ENCODE measurements at places on chromosomes 12 and 14. TPM values are rescaled to one million over a fixed set of nuclear protein-coding genes. Genes with fewer than 3 reads are reported as not detected.

Gene SERPINA10
- total RNA-seq = not detected

Gene HCAR2
- 10.8 TPM for total RNA-seq

GRCh38 chr12:55983232-55983842, 9.5 kb downstream of the RAB5B start:
- no peak for DNase-seq
- H3K36me3 ChIP-seq = no peaks in the 10 kb centered on the region
- no peak overlapping the region for H3K4me3 ChIP-seq
- H3K27me3 ChIP-seq = no peaks in the 10 kb centered on the region
- H3K27ac ChIP-seq = no peak overlapping the region

GRCh38 chr12:6529291-6529737, 5.0 kb upstream of the GAPDH start:
- H3K4me1 ChIP-seq = peaks cover 17% of the 10 kb centered on the region

Gene TPI1
- 351 TPM for total RNA-seq

Gene KLRB1
- total RNA-seq = 1.5 TPM

DNA sequence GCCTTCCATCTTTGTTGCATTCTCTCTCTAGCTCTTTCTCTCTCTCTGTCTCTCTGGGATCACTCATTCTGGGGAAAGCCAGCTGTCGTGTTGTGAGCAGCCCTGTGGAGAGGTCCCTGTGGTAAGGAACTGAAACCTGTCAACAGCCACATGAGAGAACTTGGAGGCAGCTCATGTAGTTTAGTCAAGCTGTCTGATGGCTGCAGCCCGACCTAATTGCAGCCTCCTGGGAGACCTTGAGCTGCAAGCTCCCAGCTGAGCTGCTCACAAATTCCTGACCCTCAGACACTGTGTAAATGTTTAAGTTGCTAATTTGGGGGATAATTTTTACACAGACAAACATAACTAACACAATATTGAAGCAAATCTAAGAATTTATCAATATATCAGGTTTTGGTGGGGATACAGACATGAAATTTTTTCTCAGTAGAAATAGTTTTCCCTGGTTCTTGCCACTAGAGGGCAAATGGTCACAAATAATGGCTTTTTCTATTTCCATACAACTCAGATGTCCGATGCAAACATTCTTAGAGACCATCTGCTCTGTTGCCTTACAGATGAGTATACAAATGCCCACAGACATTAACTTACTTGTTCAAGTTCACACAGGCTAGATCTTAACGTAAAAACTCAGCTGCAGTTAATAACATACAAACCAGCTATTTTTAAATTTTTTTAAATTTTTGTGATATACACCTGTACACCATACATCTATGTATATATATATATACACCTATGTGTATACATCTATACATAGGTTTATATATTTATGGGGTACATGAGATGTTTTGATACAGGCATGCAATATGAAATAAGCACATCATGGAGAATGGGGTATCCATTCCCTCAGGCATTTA, 15.5 kb upstream of the KRR1 start:
- no peaks in the 10 kb centered on the region for H3K4me1 ChIP-seq
- H3K27me3 ChIP-seq = no peaks in the 10 kb centered on the region
- no peak overlapping the region for H3K27ac ChIP-seq
- no peak for DNase-seq
- H3K36me3 ChIP-seq = no peaks in the 10 kb centered on the region

GRCh38 chr12:202081-202731, 11.8 kb downstream of the SLC6A12 start:
- H3K27me3 ChIP-seq = no peaks in the 10 kb centered on the region
- H3K27ac ChIP-seq = peak overlapping the region; percentile 9
- no peaks in the 10 kb centered on the region for H3K36me3 ChIP-seq
- DNase-seq = peak; percentile 70
- H3K4me1 ChIP-seq = no peaks in the 10 kb centered on the region

Gene IL26
- not detected for total RNA-seq

DNA sequence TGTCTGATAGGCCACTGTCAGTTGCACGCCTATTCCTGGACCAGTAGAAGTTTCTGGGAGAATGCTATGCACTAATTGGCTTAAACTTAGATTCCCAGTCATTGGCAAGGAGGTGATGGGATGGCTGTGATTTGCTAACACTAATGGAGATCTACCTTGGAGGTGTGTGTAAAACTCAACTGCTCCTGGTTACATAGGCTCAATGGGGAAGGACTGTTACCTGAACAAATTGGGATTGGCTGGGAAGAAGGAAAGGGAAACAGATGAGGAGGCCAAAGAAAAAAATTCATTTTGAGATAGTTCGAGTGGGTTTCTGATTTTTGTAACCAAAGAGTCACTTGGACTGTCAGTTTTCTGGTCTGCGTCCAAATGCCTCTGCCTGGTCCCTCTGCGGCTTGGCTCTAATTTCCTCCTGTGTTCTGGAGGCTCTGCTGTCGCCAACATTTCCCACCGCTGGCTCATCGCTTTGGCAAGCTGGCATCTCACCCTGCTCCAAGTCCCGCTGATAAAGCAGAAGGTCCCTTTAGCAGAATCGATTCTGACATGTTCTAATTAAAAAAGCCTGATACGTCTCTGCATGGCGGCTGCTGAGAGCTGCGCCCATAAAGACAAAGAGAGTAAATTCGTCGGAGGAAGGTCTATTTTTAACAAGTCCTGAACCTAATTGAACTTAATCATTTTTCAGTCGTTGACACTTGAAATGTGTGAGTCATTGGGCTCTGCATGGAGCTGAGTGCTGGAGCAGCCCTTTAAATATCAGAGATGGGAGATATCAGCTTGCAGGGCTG, 2.0 kb upstream of the CCDC63 start:
- H3K36me3 ChIP-seq = no peaks in the 10 kb centered on the region
- no peaks in the 10 kb centered on the region for H3K4me1 ChIP-seq
- peak; percentile 46 for DNase-seq

- H3K36me3 ChIP-seq = no peaks in the 10 kb centered on the region
- H3K4me3 ChIP-seq = no peak overlapping the region
- DNase-seq = no peak
- no peak overlapping the region for H3K27ac ChIP-seq
Measured at GRCh38 chr12:26402648-26403047, 207.3 kb downstream of the SSPN start.

DNA sequence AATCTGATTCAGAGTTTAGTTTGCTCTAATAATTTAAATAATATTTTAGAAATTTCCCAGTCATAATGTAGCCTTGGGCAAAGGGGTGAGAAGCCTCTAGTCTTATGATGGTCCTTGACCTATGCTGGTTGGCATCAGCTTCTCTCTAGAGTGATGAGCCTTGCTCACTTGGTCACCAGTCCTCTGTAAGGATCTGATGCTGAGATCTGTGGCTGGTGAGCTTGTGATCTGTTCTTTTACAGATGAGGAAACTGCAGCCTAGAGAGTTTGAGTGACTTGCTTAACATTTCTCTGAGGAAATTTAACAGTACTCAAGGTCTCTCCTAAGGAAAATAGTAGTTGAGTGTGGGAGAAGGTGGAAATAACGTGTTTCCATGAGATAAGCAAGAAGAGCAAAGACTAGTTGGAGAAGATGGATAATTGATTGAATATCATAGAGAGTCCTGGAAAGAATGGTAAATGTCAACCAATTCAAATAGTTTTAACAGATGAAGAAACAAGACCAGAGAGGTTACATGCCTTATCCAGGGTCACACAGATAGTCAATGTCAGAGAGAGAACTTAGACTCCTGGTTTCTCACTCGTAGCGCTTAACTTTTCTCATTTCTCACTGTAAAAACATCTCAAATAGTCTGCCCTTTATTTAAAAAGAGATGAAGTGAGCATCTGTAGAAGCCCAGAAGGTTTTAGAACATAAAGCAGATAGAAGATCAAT, 89.7 kb upstream of the ETV6 start:
- no peak overlapping the region for H3K27ac ChIP-seq
- no peak overlapping the region for H3K4me3 ChIP-seq
- H3K36me3 ChIP-seq = no peaks in the 10 kb centered on the region
- H3K4me1 ChIP-seq = no peaks in the 10 kb centered on the region
- no peaks in the 10 kb centered on the region for H3K27me3 ChIP-seq
- no peak for DNase-seq

- no peaks in the 10 kb centered on the region for H3K36me3 ChIP-seq
- H3K4me1 ChIP-seq = peaks cover 3% of the 10 kb centered on the region
- no peak overlapping the region for H3K27ac ChIP-seq
- peak overlapping the region; percentile 23 for H3K4me3 ChIP-seq
- H3K27me3 ChIP-seq = no peaks in the 10 kb centered on the region
Measured at GRCh38 chr12:54286042-54287030, 5.8 kb downstream of the HNRNPA1 start.

- H3K4me3 ChIP-seq = no peak overlapping the region
- no peak for DNase-seq
Measured at GRCh38 chr14:103656031-103656755, 27.2 kb downstream of the KLC1 start.

- H3K27ac ChIP-seq = no peak overlapping the region
- no peak for DNase-seq
- no peaks in the 10 kb centered on the region for H3K36me3 ChIP-seq
- H3K27me3 ChIP-seq = no peaks in the 10 kb centered on the region
Measured at GRCh38 chr12:16857456-16857923, 251.5 kb upstream of the LMO3 start.

Gene DCAF4
- 36.1 TPM for total RNA-seq

DNA sequence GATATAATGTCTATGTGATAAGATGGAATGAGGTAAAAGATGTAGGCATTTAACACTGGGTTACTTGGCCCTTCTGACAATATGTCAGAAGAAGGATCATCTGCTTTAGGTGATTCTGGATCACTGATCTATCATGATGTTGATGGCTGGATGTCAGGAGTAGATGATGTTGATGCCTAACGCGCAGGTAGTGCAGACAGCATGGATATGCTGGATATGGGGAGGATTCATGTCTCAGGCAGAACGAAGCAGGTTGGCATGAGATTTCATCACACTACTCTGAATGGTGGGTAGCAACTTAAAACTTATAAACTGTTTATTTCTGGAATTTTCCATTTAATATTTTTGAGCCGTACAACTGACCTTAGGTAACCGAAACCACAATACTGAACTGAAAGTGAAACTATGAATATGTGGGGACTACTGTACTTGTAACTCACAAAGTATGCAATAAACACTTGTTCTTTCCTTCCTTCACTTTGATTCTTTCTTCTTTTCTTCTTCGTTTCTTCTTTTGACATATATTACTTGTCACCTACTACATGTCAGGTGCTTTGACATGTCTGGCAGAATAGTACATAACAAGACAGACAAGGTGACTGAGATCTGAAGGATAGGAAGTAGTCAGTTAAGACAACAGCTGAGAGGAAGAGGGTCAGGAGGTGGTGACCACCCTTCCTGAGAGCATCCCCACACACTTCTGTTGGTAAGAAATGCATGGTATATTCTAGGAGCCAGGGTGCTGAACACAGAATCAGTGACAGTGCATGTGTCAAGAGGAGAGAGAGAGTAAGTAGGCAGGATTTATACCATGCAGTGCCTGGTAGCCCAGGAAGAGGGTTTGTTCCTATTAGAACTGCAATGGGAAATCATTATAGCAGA, 238.8 kb downstream of the PPFIA2 start:
- no peak for DNase-seq
- H3K36me3 ChIP-seq = no peaks in the 10 kb centered on the region
- H3K4me1 ChIP-seq = no peaks in the 10 kb centered on the region
- no peaks in the 10 kb centered on the region for H3K27me3 ChIP-seq
- H3K27ac ChIP-seq = no peak overlapping the region
